ENCODE measurements at places on chromosomes 1 and 21.

DNA sequence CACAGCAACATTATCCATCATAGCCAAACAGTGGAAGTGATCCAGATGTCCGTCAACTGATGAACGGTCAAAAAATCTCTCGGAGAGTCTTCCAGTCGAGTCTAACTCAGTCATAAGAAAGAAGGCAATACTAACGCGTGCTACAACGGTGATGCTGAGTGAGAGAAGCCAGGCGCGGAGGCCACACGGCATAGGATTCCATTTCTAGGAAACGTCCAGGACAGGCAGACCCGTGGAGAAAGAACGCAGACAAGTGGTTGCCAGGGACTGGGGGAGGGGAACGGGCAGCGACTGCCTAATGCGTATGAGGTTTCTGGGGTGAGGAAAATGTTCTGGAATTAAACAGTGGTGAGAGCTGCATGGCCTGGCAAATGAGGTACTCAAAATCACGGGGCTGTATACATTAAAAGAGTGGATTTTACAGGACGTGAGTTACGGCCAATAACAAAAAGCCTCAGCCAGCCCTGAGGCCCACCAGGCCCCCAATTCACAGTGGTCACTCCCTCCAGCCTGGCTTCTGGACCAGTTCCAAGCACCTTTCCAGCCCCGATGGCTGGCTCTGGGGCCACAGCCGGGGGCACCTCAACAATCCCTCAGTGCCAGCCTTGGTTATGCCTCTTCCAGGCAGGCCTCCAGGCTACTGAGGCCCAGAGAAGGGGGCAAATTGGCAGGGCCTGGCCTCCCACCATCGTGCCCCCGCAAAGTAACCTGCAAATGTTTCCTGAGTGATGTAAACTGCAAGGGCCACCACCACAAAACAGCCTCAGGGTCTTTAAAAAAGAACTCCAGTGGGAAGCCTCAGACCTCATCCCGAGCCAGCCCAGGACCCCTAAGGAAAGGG is 3.4 kb downstream of the WNT9A start:
- DNase-seq, result no peak

DNA sequence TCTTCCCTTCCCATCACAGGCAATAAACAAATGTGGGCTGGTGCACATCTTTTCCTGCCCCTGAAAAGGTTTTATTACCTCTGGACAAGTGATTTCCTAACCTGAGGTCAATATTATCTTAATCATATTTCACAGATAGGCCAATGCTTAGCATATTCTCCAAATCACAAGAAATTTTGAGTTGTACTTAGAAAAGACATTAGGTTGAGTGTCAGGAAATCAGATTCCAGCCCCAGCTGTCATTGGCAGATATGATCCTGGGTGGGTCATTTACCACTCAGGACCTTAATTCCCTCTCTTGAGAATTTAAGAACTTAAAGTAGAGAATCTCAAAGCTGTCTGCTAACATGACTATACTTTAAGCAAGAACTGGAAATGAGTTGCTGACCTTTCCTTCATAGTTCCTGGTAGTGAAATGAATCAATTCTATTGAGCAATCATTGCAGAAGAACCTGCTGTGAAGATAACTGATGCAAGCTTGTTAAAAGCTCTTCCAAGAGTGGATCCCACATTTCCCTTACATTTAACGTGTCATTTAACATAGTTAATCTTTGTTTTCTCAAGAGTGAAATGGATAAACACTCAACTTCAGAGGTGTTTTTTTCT is 46.4 kb upstream of the CR2 start:
- no peak for DNase-seq

DNA sequence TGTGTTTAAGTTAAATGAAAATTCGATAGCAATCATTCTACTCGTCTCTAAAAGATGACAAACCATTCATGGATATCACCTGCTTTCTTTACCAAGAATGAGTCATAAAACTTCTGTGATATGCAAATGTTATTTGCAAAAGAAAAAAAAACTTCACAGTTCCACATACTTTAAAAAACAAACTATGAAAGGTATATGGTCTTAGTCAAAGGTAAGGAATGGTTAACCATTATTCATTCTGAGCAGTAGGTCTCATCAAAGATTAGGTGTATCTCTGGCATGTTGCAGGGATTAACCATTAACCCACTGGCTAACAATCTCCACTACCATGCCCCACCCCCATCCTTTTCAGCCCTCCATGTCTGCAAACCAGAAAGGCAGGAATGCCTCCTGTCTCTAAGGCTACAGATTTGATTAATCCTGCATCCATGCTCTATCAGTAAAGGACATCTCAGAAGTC is 44.4 kb downstream of the PTPN14 start:
- DNase-seq, result no peak

GRCh38 chr1:151516031-151516511 is 4.9 kb downstream of the CGN start:
- DNase-seq, result no peak

GRCh38 chr1:201489643-201490261 is 17.2 kb downstream of the CSRP1 start:
- no peak for DNase-seq

DNA sequence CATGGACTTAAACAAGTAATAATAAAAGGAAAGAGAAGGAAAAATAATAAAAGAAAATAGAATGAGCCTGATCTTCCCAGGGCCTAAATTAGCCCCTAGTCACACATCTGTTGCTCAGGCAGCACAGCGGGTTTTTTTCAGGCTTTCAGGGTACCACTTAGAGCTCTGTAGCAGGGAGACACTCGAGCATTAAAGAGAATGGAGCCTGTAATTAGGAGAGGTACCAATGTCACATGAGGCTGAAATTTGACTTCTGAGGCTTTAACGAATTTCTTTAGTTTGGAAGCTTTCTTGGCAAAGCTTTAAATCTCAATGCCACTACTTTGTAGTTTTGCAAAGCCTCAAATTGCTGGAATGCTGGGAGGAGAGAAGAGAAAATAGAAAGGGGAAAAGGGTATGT is 116.3 kb downstream of the AK5 start:
- no peak for DNase-seq

GRCh38 chr1:8031176-8031785 is 5.2 kb upstream of the ERRFI1 start:
- DNase-seq, result no peak

DNA sequence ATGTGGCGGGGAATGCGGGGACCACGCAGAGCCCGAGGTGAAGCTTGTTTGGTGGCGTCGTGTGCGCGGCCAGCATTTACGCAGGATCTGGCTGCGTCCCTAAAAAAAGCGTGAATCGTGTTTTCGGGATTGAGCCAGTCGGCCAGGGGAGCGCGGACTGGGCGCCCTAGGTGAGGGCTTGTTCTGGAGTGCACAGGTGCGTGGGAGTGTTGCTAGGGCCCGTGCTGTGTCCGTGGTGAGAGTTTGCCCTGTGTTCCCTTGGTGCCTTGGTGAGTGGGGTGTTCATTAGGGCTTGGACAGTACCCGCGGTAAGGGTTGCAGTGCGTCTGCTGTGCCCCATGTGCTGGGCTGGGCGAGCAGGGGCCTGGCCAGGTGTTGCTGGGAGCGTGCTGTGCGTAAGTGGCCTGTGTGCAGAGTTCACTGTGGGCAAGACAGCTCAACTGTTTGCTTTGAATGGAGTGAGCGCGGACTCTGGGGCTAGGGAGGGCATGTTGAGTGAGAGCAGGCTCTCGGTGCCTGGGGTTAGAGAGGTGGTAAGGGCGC is 673 bp downstream of the CD46 start:
- peak; percentile 51 for DNase-seq

- DNase-seq, result no peak
These were observed 10.4 kb upstream of the CELA3B start for GRCh38 chr1:21966247-21967000.

GRCh38 chr1:230270559-230271281 is 155.4 kb downstream of the PGBD5 start:
- DNase-seq, result no peak

- DNase-seq, result no peak
These were observed 548.8 kb upstream of the ADAMTS5 start for GRCh38 chr21:27515676-27516075.

GRCh38 chr1:24309762-24310485 is 9.2 kb upstream of the GRHL3 start:
- no peak for DNase-seq

GRCh38 chr1:167077868-167078210 is 12.3 kb downstream of the GPA33 start:
- no peak for DNase-seq

DNA sequence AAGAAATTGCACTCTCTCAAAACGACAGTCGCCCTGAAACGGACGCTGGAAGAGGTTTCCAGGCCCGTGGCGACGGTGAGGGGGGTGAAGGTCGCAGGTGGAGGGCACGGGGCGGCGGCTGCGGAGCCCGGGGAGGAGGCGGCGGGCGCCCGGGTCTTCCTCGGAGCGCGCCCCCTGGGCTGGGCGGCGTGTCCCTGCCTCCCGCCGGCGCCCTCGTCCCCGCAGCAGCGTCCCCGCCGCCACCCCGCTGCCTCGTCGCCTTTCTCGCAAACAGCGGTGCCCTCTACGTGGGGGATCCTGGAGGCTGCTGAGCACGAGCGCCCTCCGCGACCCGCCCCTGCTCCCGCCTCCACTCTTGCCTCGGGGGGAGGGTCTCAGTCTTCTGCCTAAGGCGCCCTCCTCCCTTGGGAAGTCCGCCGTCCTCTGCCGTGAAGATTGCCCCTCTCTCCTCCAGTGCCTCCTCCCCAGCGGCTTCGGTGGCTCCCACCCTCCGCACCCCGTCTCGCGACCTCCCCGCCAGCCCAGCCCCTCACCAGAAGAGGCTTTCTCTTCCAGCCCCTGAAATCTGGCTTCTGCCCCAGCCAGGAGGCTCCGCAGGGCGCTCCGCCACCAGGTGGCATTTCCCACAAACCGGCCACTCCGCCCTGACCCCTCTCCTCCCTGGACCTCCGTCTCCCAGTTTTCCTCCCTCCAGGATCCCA is 227.4 kb downstream of the SDCCAG8 start:
- DNase-seq, result no peak

- DNase-seq, result no peak
These were observed 237.9 kb downstream of the HLX start for GRCh38 chr1:221117133-221117532.

- no peak for DNase-seq
These were observed 11.3 kb downstream of the GNPAT start for GRCh38 chr1:231252336-231252735.

DNA sequence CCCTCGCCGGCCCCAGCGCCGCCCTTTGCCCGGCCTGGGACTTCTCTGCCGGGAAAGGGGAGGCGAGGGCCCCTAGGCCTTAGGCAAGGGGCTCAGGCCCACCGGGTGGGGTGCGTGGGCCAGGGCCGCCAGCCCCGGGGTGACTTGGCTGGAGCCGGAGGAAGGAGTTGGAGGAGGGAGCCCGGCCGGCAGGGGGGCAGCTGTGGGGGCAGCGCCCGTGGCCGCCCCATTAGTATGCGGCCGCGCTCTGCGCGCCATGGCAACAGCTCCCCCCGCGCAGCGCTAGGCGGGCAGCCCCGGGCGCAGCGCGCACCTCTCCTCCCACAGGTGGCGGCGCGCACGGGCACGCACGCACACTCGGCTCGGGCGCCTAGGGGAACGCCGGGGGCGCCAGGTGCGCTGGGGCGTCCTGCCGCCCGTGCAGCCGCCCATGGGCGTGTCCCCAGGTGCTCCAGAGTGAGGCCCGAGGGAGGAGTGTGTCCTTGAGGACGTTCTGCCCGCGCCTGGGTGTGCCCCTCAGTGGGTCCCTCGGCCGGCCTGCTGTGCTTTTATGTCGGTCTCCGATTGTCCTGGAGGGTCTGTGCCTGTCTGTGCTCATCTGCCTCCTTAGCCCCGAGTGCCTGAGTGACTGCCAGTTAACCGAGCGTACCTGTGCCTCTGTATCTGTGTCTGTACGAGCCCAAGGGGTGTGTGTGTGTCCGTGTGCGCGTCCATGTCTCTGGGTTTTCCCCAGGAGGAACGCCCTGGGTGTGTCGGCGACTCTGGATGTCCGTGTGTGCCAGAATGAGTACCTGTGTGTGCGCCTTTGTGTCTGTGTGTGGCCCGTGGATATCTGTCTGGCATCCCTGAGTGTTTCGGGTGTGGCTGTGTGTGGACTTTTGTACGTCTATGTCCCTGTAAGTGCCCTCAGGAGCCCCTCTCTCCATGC is 38.2 kb upstream of the WASF2 start:
- peak; percentile 75 for DNase-seq

- DNase-seq, result no peak
These were observed 110.7 kb upstream of the TMEM51 start for GRCh38 chr1:15042866-15043265.

DNA sequence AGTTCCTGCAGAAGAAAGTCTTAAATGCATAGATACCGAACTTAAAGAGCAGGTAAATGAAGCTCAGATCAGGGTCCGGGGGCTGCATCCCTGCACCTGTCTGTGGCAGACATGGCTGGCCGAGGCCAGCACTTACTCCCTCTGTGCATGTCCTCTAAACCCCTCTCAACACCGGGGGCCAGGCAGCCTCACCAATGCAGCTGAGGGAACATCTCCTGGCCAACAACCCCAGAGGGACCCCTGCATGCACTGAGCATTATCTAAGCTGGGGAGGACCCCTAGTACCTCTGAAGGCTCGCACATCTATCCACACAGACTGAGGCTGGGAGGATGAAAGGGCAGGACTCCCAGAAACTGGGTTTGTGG is 18.4 kb downstream of the TTC34 start:
- peak; percentile 32 for DNase-seq

- DNase-seq, result no peak
These were observed 239.5 kb downstream of the BRINP2 start for GRCh38 chr1:177410179-177410766.

- DNase-seq, result peak; percentile 25
These were observed 1.9 kb downstream of the KRTAP10-4 start for GRCh38 chr21:44575307-44576024.

DNA sequence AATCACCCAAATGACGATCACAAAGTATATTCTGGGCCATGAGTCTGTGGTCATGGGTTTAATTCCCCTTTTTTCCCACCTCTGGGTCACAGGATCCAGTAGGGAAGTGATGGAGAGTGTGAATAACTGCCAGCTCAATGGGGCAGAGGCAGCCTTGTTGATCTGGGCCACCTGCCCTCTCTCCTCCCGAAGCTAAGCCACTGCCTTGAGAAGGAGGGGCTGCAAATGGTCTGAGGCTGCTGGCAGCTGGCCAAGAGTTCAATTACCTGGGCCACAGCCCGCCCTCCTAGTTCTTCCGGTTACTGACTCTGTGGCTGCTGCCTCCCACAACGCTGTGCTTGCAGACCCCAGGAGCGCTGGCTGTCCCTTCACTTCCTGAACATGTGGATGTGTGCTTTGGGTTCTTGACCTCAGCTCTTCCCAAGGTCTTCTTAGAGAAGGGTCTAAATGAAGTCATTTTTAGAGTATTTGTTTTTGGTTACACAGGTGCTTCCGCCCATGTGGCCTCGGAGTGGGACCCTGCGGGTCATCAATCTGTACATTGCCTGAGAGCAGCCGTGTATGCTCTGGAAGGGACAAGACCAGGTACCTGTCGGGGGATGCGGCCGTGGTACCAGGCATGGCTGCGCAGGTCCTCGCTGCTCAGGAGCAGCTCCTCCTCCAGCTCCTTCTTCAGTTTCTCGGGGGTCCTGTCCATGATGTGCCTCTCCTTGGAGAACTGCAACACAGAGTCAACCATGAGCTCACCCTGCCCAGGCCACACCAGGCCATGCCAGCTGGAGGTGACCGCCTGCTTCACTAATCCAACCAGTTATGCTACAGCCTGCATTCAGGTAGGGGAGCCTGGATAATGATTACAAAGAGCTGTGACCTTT is 89.7 kb downstream of the BCAR3 start:
- peak; percentile 69 for DNase-seq

GRCh38 chr1:68129536-68130250 is 79.3 kb upstream of the DIRAS3 start:
- no peak for DNase-seq

GRCh38 chr1:245877976-245878375 is 629.1 kb downstream of the SMYD3 start:
- no peak for DNase-seq
